ENCODE measurements at places on chromosomes 11 and 22.

GRCh38 chr11:96143041-96143521 is 199.9 kb downstream of the MAML2 start:
- DNase-seq: no peak

- no peak for DNase-seq
Measured at GRCh38 chr11:8756201-8756600, 73.6 kb downstream of the RPL27A start.

GRCh38 chr22:45150139-45150538 is 13.6 kb upstream of the NUP50 start:
- DNase-seq: no peak

DNA sequence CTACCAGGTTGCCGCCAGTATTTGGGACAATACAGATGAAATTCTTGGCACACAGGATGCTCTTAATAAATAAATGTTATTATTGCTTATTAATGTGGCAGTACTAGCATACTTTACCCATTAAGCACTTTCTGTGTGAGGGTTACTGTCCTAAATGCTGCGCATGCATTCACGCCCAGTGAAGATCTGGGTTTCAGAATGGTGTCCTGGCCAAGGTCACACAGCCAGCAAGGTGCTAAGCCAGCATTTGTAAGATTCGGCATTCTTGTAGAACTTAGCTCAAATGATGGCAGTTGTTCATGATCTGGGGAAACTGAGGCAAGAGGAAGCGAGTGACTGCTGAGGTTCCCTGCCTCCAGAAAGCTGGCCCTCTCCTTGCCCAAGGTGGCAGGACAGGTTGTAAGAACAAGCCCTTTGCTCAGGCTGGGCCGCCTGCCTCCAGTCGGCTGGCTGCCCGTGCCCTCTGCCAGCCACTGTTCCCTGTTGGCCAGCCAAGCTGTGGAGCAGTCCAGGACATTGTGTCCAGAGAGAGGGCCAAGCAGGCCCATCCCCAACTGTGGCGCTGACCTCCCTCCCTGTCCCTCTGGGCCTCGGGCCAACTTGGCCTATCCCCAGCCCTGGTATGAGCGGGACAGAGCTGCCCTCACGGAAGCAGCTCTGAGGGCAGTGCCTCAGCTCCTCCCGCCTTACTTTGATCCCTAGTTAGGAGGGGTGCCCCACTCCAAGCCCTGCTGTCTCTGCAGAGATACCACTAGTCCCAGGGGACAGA is 28.8 kb downstream of the TOB2 start:
- DNase-seq: no peak

- DNase-seq: no peak
Measured at GRCh38 chr11:125055107-125055715, 7.9 kb upstream of the SLC37A2 start.

- no peak for DNase-seq
Measured at GRCh38 chr22:23984430-23984829, 4.5 kb downstream of the GSTT2 start.

DNA sequence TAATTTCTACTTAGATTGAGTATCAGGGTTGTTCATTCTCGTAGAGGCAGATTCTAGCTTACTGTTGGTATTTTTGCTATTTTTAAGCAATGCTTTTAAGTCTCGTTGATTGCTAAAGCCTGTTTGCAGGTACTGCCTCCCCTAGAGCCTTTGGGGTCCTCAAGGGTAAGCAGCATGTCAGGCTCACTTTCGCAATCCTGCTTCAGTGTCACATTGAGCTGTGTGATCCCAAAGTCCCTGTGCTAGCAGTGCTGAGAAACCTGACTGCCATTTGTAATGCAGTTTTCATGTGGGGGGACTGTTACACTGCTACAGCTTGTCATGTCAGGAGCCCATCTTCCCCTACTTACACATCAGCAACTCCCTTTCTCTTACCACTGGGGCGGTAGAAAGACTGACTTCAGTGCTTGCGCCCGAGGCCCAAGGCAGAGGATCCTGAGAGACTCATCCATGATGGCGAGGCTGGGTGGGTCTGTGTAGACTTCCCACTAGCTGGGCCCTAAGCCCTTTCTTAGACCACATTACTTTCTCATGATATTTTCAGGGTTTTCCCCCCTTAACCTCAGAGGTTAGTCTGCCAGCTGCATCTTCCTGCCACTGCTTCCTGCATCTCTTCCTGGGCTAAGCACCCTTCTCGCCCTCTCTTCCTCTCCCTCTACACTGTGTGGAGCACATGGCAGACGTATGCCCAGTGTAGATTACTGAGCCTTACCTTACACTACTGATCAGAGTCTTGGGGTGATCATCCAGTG is 40.8 kb upstream of the ST14 start:
- no peak for DNase-seq

DNA sequence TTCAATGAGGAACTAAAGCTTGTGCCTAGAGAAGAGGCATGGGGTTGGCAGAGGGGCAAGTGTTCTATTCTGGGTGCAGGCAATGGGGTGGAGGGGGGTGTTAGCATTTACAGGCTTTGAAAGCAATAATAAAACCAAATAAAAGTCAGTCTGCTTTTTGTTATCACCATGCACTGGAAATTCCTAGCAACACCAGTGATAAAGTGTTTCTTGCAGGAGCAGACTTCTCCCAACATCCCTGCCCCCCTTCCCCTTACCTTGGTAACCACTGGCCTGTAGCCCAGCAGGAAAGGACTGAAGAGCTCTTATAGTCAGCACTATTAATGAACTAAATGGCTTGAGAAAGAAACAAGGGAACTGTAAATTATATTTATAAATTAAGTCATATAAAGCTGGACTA is 65.2 kb upstream of the SESN3 start:
- no peak for DNase-seq

- peak; percentile 34 for DNase-seq
Measured at GRCh38 chr11:114340311-114341131, 44.3 kb downstream of the NNMT start.

GRCh38 chr22:20517841-20518592 is 10.6 kb downstream of the MED15 start:
- no peak for DNase-seq

- no peak for DNase-seq
Measured at GRCh38 chr11:86070142-86071056, 1.5 kb upstream of the PICALM start.

All from forelimb muscle (tissue), 1 donor.